Activated T-cell treated with anti-CD3 and anti-CD28 coated beads for 1 hour (primary cell): ENCODE measurements at places on chromosomes 11 and 22.

DNA sequence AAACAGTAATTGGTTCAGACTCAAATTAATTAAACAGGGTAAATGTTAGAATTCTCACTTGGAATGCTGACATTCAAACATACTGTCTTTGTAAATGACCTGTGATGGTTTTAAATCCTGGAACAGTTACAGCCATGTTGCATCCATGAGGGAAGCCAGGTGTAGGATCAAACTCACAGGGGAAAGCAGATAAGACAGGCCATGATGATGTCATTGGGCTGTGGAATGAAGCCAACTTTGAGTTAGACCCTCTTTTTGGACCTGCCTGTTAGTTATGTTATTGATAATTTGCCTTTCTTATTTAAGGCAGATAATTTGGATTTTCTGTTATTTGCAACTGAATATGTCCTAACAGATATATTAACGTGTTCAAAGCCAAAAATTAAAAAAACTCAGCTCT, 39.3 kb upstream of the ABTB2 start:
- no peak for DNase-seq

GRCh38 chr11:88292171-88292843, 45.2 kb downstream of the CTSC start:
- DNase-seq: no peak

DNA sequence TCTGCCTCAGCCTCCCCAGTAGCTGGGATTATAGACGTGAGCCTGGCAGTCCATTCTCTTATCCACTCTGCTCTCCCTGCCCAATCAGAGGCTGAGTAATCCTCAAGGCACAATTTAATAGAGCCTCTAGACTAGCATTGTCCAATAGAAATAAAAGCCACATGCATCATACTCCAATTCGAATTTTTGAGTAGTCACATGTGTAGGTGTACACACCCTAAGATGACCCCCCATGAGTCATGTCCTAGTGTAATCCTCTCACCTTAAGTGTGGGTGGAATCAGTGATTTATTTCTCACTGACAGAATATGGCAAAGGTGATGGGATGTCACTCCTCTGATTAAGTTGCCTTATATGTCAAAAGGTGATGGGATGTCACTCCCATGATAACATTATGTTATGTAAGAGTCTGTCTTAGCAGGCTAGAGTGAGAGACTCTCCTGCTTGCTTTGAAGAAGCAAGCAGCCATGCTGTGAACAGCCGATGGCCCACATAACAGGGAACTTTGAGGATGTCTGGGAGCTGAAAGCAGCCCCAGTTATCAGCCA, 61.3 kb downstream of the MN1 start:
- no peak for DNase-seq

GRCh38 chr11:117144477-117145392, 648 bp downstream of the PAFAH1B2 start:
- no peak for DNase-seq

DNA sequence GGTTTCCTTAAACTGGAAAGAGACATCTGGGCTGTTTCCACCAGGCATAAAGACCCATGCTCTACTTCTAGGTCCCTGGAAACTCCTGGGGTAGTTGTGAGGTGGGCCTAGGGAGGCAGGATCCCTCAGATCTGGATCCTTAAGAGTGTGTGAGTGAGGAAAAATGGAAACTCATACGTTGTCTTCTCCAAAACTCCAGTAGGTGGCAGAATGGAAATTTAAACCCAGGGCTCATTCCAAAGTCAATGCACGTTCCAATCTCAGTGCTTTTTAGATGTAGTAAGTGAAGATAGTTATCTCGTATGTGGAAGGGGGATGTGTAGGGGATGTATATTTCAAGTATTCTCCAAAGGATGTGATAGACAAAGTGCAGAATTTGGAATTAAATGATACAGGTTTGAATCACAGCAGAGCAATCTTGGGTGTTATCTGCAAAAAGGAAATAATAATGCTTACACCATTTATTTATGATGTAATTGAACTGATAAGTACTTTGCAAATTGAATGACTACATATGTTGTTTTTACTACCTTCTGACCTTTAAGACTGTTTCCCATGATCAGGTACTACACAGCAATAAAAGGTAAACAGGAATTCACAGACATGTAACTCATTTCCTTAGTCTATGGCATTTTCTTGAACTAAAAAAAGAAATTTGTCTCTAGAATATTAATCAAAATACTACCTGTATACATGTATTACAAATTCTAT, 13.1 kb upstream of the MMP1 start:
- DNase-seq: no peak

- DNase-seq: no peak
These were observed 218.7 kb upstream of the MTNR1B start for GRCh38 chr11:92750794-92751193.

- DNase-seq: no peak
These were observed 66.2 kb downstream of the MPPED1 start for GRCh38 chr22:43477966-43478365.

DNA sequence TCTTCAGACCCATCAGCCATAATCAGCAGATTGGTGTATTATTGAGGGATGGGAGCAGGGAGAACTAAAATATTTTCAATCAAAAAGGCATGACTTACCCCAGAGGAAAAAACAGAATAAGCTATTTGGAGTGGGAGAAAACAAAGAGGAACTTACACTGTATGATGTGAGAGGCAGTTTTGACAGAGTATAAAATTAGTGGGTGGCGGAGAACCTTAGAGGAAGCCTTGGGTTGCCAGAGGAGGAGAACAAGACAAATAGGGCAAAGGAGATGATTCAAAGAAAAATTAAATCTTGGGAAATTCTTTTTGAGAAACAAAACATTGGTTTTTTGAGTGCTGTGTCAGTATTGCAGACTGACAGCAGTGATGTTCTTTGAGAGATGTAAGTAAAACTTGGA, 285.0 kb downstream of the C11orf87 start:
- DNase-seq: no peak

GRCh38 chr11:2428322-2428795, 16.0 kb downstream of the TRPM5 start:
- peak; percentile 93 for DNase-seq

- DNase-seq: no peak
These were observed 544.6 kb upstream of the B3GAT1 start for GRCh38 chr11:134956450-134957210.

- DNase-seq: no peak
These were observed 415.3 kb downstream of the CTTN start for GRCh38 chr11:70813651-70814050.

DNA sequence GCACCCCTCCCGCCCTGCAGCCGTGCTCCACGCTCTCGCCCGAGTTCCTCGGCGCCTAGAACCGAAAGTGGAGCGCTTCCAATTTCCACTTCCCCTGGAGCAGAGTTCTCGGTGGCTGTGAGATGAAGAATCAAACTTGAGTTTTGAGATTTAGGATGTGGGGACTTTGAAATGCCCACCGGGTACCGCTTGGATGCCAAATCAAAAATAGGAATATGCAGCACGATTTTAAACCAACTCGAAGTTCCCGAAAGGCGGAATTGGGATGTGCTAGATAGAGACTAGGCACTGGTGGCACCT, 569 bp downstream of the POLA2 start:
- no peak for DNase-seq

- no peak for DNase-seq
These were observed 38.1 kb upstream of the CSNK2A3 start for GRCh38 chr11:11391169-11391568.

- DNase-seq: no peak
These were observed 387.9 kb upstream of the ANO3 start for GRCh38 chr11:25943777-25944661.

DNA sequence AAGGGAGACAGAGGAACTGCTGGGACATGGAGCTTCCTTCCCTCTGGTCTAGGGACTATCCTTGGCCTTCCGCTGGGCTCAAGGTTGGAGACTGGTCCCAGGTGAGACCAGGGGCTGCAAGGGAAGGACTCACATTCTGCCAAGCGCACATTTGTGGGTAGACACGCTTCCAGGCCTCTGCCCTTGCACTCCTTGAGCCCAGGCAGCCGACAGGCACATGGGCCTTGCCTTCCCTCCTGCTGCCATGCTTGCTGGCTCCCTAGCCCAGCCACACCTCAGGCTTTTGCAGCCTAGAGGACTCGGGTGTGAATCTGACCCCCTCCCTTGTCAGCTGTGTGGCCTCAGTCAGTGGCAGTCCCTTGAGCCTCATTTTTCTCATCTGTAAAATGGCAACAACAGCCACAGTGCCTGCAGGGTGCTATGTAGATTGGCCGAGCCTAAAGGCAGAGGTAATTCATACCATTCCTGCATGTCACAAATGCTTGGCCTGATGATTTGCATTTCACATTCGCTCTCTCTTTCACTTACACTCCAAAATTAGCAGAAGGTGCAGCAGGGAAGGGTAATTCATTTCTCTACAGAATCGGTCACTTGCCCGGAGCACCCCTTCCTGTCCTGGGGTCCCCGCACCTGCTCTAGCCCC, 57.6 kb upstream of the NECTIN1 start:
- no peak for DNase-seq

GRCh38 chr11:122659676-122660554, 4.4 kb downstream of the UBASH3B start:
- DNase-seq: no peak

DNA sequence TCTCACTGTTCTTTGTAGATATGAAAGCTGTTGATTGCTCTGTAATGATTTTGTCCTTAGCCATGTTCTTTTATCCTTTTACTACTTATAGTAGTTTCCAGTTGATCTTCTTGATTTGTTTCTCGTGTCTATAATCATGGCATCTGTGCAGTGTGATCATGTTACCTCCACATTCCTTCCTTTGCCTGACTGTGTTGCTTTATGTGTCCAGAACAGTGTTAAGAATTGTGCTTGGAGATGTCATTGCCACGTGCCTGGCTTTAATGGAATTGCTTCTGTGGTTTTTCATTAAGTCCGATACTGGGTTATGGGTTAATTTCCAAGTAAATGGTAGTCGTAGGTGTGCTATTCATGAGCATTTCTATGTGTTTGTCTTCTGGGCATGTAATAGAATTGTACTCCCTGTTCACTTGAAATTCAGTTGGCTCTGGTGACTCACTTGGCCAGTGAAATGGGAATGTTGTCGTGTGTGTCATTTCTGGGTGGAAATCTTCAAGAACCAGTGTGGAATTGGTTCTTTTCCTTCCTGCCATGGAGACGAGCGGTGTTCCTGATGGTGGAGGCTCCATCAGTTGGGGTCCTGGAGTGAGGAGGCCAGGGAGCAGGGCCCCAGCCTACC, 6.8 kb downstream of the GTSE1 start:
- no peak for DNase-seq

GRCh38 chr11:30653606-30654005, 67.5 kb upstream of the MPPED2 start:
- DNase-seq: no peak

DNA sequence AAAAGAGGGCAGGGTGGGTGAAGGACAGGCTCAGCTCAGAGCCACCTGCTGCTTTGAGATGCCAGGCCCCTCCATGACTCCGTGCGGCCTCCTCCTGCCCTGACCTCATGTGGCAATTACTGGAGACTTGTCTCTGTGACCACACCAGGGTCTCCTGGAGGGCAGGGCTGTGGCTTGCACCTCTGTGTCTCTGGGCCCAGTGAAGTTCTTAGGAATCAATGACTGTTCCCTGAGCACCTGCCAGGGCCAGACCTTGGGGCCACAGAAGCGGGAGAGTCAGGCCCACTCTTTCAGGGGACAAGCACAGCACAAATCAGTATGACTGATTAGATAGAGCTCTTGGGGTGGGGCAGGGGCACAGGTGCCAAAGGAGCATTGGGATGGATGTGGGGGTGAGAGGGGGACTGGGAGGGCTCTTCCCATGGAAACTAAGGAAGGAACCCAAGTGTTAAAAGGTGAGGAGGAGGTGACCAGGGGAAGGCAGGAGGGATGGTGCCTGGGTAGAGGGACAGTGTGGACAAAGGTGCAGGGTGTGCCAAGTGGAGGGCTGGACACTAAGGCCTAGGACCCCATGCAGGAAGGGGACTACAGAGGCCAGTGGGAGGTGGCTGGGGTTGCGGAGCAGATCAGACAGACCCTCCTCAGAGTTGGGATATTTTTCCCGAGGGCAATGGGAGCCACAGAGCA, 77.3 kb upstream of the SHISAL1 start:
- DNase-seq: no peak

- DNase-seq: no peak
These were observed 117.8 kb downstream of the INSC start for GRCh38 chr11:15232496-15232895.

DNA sequence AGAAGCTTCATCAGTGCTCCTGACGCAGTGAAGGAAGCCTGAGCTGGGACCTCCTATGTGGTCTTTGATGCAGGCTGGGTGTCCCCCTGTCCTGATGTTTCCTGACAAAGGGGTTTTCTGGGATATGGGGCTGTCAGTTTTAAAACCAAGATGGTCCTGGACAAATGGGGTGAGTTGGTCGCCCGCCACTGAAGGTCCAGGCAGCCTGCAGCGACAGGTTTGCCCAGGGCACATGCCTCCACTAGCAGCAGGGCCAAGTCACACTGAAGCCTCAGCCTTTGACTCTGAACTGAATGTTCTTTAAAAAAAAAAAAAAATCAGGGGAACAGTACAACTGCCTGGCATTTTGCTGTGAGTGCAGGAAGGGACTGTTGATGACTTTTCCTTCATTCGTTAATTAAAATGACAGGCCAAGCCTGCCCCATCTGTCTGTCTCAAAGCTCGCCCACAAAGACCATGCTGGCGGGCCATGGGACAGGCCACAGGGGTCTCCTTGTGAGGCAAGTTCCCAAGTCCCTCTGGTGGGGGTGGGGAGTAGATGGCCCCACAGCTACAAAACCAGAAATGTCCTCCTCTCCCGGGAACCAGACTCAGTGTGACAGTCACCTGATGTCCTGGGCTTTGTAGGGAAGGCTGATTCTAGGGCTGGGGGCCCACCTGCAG, 274.8 kb downstream of the CTTN start:
- no peak for DNase-seq

DNA sequence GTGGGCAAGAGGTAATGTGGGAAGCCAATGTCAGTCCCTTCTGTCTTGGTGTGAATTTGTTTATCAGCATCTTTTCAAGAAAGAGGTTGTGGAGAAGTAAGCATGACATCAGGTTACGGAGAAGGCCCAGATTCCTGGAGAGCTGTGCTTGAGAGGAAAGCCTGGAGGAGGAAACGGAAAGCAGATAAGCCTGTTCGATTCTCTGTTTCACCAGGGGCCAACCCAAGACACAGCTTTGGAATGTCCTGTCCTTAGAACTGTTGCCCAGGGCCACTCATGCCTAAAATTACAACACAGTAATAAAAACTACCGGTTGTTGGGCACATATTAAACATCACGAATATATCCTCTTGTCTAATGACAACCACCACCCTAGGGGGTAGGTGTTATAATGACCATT, 148.5 kb downstream of the NAV2 start:
- no peak for DNase-seq

DNA sequence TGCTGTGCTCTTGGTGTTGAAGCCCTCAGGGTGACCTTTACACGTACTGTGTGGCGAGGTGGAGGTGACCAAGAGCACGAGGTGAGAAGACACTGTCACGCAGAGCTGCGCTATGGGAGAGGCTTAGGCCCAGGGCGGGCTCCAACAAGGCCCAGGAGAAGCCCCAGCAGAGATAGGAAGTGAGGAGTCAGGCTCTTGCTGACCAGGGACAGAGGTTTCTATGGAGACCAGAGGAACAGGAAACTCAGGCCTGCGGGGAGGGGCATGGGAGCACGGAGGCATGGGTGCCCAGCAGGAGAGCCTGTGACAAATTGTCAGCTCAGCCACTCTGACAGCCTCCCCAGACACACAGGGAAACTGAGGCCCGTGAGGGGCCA, 15.8 kb downstream of the DGKZ start:
- DNase-seq: no peak
